ENCODE measurements at places on chromosomes 7 and 10. TPM values are rescaled to one million over a fixed set of nuclear protein-coding genes. Genes with fewer than 3 reads are reported as not detected.

The ASAH2 gene
- 2.5 TPM for polyA plus RNA-seq

The GPR26 gene
- polyA plus RNA-seq: not detected

The FAM149B1 gene
- 28.2 TPM for polyA plus RNA-seq

GRCh38 chr10:121327727-121328126 is 270.5 kb downstream of the FGFR2 start:
- no peak overlapping the region for H3K27ac ChIP-seq
- no peak for DNase-seq
- no peak overlapping the region for H3K4me3 ChIP-seq
- no peaks in the 10 kb centered on the region for H3K27me3 ChIP-seq
- no peaks in the 10 kb centered on the region for H3K36me3 ChIP-seq

DNA sequence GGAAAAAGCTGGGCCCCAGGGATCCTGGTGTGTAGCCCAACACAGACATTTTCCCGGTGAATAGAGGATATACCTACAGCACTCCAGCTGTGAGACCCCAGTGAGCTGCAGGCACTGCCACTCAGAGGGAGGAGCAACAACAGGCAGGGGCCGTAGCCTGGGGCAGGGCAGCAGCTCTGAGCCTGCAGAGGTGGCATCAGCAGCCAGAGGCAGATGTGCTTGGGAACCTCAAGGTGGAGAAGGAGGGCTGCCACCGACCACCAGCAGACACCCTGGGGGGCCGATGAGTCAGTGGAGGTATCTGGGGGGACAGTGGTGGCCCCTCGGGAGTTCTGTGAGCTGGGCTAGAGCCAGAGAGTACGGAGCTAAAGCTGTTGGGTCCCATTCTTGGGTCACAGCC is 110.2 kb upstream of the GDF10 start:
- H3K27me3 ChIP-seq: no peaks in the 10 kb centered on the region
- no peaks in the 10 kb centered on the region for H3K36me3 ChIP-seq
- H3K4me3 ChIP-seq: no peak overlapping the region
- H3K4me1 ChIP-seq: no peaks in the 10 kb centered on the region
- H3K27ac ChIP-seq: no peak overlapping the region

- H3K27ac ChIP-seq: peak overlapping the region; percentile 4
- DNase-seq: no peak
- no peaks in the 10 kb centered on the region for H3K27me3 ChIP-seq
- H3K4me3 ChIP-seq: no peak overlapping the region
Measured at GRCh38 chr7:129877146-129877792, 75.5 kb downstream of the UBE2H start.

- H3K4me1 ChIP-seq: no peaks in the 10 kb centered on the region
- H3K4me3 ChIP-seq: no peak overlapping the region
- H3K27ac ChIP-seq: no peak overlapping the region
- no peaks in the 10 kb centered on the region for H3K36me3 ChIP-seq
- peaks cover 6% of the 10 kb centered on the region for H3K27me3 ChIP-seq
- peak; percentile 2 for DNase-seq
Measured at GRCh38 chr7:121752706-121753105, 120.3 kb upstream of the PTPRZ1 start.

- H3K36me3 ChIP-seq: no peaks in the 10 kb centered on the region
- H3K27ac ChIP-seq: no peak overlapping the region
- no peak for DNase-seq
- no peaks in the 10 kb centered on the region for H3K4me1 ChIP-seq
Measured at GRCh38 chr7:124618871-124619270, 146.7 kb downstream of the GPR37 start.

DNA sequence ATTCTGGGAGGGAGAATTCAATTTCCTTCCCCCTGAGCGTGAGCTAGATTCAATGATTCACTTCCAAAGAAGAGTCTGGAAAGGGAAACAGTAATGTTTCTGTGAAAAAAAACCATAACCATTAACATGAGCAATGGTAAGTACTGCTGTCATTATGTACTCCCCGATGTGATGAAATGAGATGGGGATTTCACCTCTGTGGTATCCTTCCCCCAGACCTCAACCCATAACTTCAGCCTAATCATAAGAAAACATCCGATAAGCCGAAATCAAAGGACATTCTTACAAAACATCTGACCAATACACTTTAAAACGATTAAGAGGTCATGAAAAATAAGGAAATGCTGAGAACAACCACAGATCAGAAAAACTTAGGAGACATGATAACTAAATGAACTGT is 27.2 kb downstream of the EZH2 start:
- no peaks in the 10 kb centered on the region for H3K27me3 ChIP-seq
- no peak overlapping the region for H3K4me3 ChIP-seq
- DNase-seq: no peak

All from SK-N-SH (cell line).